ENCODE measurements at places on chromosomes 1 and 21.
A peak's percentile ranks its signal among the peaks of the same experiment; 100 is the strongest.

- DNase-seq, result no peak
These were observed 91.5 kb downstream of the MAST2 start for GRCh38 chr1:45894921-45895320.

GRCh38 chr1:88021529-88021928 lies 662.5 kb upstream of the PKN2 start:
- DNase-seq, result no peak

GRCh38 chr1:184258525-184258924 lies 128.3 kb upstream of the C1orf21 start:
- no peak for DNase-seq

DNA sequence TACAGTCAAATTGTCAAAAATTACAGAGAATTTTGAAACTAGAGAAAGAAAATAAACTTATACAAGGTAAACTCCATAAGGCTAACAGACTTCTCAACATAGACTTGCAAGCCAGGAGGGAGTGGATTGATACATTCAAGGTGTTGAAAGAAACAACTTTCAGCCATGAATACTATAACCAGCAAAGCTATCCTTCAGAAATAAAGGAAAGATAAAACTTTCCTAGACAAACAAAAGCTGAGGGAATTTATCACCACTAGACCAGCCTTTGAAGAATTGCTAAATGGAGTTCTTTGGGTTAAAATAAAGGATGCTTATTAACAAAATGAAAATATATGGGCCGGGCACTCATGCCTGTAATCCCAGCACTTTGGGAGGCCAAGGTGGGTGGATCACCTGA lies 52.7 kb downstream of the C1orf185 start:
- DNase-seq, result no peak

- no peak for DNase-seq
These were observed 45.8 kb downstream of the CENPF start for GRCh38 chr1:214648801-214649200.

GRCh38 chr1:153880962-153881361 lies 41.8 kb downstream of the GATAD2B start:
- peak; percentile 84 for DNase-seq

- no peak for DNase-seq
These were observed 28.0 kb upstream of the PLEKHG5 start for GRCh38 chr1:6519491-6519934.

DNA sequence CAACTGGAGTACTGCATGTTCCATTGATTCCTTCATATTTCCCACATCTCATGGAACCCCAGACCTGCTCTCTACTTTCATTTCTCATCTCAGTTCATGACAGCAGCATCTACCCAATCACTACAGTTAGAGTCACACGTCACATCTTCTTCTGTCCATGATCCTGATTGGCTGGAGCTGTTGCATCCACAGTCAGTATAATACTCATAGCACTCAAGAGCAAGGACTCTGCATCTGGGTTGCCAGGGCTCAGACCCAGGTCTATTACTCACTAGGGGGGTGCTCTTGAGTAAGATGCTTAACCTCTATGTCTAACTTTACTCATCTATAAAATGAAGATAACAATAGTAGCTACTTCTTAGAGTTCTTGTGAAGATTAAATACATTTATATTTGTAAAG lies 4.4 kb upstream of the XPR1 start:
- no peak for DNase-seq

Measured in tibial artery (tissue), 4 donors.